B cell (primary cell): ENCODE measurements at places on chromosomes 2 and 18.

DNA sequence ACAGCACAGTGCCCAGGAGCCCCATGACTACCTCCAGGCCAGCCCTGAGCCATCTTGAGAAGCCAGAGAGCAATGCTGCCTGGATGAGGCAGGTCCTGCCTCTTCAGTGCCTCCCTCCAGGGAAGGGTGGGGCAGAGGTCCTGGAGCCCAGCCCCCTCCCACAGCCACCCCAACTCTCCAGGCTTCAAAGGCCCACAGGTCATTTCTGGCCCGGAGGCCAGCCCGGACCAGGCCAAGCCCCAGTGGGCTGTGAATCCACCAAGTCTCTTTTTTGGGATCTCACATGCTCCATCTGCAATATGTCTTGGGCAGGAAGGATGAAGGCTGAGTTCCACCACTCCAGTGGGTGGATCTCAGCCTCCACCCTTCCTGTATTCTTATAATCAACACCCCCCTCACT is 36.7 kb downstream of the SDC1 start:
- no peak for DNase-seq

DNA sequence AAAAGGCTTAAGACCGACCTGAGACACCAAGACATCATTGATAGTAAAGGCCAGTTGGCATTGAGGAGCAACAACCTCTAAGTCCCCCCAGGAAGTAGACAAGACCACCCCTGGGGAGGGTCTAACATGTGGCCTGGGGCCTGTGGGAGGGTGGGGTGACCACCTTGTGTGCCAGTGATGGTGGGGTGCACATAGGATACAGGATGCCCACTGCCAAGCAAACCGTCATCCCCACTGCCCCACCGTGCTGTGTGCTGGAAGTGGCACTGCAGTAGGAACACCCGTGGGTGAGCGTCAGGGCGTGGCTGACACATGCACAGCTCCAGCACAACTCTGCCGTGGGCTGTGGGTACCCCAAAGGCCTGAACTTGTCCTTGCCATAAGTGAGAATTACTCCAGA is 84.3 kb upstream of the LGALSL start:
- no peak for DNase-seq

DNA sequence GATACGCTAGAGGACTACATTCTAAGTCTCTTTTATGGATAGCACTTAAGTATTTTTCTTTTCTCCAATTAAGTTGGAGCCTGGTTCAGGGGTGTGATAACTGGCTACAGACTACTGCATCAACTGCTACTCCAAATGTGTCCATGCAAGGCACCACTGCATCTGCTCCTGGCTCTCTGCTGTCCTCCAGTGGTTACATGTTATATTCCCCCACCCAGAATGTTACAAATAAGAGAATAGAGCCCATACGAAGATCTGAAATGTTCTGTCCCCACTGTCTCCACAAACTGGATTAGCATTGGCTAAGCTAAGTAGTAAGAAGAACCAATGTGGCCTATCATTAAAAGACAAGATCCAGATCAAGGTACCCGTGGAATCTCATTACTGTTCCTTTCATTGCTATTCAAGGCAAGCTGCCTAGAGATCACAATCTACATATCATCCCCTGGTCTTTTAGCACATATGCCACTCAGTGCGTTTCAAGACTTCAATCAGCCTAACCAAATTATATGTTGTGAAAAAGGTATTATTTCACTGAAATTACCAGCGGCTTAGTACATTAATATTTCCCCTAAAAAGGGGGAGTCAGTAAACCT is 308.3 kb upstream of the SLC8A1 start:
- DNase-seq, result no peak

- DNase-seq, result no peak
Observed at GRCh38 chr2:241992753-241993152, 123.2 kb downstream of the RTP5 start.

- no peak for DNase-seq
Observed at GRCh38 chr2:27096748-27097297, 10.3 kb downstream of the KHK start.

DNA sequence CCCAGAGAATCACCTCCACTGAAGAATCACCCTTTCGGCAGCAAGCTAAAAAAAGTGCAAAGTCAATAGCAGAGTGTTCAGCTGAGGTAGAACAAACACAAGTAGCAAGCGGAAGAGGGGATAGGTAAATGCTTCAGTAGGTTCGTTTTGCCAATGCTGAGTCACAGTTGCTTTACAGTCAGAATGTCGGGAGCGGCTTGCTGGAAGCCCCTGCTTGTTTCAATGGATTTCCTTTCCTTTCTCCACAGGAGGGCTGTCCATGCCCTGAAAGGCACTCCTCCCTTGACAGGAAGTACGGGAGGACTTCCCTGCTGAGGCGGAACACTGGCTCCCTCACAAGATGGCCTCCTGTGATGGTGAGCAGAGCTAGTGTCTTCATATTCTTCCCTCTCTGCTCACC is 146.2 kb upstream of the LYPD1 start:
- DNase-seq, result no peak
